ENCODE measurements at places on chromosomes 5 and 9.

DNA sequence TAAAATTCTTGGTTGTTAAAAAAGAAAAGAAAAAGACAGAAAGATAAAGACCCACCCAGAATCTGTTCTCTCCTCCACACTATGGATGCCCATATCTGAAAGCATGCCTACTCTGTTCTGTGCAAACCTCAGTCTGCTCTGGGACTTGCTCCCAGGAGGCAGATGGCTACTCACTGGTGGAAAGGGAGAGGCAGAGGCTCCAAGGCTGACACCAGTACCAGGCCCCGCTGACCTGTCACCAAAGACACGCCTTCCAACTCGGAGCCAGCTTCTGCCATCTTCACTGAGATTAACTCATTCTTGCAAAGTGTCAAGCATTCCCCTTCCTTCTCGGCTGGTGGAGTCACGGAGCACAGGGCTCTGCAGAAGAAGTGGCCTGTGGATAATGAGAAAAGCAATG is 21.6 kb downstream of the SH3TC2 start:
- DNase-seq = no peak

DNA sequence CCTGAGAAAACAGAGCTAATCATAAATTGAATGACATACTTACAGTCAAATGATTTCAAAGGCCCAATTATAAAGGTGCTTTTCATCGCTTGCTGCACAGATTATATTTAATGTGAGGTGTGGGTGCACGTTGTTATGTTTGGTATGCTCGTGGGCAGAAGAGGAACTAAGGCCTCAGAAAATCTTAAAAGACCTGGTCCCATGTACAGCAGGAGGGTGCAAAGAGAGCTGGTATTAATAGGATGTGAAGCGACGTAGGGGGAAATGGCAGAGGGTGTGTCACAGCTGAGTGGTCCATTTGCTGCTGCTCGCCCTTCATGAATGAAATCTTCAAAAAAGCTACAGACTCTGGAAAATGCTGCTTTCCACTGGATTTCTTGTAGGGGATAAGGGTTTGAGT is 40.5 kb upstream of the IFNK start:
- DNase-seq = no peak

DNA sequence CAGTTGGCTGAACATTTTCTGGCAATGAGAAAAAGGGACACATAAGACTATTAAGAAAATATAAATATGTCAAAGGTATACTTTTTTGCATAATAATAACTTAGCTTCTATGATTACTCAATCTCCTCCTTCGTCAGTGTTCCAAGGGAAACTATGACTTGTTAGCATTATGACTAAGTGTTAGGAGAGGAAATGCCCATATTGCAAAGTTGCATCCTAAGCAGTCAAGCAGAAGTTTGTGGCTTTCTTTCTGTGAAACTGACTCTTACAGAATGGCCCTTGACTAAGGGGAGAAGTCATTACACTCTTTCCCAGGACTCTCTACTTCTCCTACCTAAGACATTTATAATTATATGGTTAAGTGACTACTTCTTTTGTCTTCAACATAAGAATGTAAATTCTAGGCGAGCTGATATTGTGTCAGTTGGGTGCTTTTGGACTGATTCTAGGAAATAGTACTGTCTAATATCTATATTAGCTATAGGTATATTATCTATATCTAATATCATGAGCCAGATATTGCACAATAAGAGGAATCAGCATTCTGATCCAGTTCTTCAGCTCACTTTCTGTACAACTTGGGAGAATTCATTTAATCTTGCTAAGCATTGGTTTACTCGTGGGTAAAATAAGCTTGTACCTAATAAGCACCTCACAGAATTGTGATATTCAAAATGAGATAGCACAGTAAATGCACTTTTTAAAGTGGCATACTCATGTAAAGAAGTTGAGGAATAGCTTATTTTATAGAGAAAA is 16.4 kb upstream of the SPINK6 start:
- DNase-seq = no peak

DNA sequence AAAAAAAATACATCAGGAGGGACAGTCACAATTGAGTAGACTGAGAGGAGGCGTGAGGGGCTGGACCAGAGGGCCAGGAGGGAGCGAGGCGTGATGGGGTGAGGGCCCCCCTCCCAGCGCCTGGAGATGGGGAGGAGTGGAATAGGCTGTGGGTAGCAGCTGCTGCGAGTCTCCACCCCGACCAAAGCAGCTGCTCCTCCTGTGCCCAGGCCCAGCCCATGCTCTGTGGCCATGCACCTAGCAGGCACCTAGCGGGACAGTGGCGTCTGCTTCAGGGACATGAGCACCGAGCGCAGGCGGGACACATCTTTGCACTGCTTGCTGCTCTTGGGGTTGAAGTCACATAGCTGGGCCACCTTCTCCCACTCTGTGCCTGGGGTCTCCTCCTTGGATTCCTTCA is 4.0 kb downstream of the HIGD2A start:
- DNase-seq = no peak

- no peak for DNase-seq
Measured at GRCh38 chr9:137088121-137088520, 1.3 kb downstream of the MAN1B1 start.

DNA sequence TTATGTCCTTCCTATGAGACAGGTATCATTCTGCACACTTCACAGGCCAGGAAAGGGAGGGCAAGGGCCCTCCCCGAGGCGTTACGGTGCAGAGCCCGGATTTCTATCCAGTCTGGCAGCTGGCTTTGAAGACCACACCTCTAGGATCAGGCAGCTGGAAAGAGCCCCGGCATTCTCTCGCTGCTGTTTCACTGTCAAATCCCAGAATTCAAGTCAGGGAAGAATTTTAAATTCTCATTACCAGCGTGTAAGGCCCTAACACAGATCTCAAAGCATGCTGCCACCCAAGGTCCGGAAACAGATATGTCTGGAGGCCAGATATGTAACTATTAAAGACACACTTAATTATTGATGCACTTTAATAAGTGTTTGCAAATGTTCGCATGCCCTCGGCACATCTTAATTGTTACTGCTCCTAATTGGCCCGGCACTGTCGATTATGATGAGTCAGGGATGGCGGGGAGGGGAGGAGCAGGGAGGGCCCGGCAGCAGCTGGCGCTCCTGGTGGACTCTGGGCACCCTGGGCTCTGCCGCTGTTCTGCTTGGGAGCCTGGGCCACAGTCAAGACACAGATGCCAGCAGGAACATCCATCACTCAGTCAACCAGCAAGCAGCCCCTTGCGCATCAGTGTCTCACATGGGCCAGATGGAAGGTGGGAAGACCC is 76.3 kb upstream of the BARHL1 start:
- DNase-seq = no peak

DNA sequence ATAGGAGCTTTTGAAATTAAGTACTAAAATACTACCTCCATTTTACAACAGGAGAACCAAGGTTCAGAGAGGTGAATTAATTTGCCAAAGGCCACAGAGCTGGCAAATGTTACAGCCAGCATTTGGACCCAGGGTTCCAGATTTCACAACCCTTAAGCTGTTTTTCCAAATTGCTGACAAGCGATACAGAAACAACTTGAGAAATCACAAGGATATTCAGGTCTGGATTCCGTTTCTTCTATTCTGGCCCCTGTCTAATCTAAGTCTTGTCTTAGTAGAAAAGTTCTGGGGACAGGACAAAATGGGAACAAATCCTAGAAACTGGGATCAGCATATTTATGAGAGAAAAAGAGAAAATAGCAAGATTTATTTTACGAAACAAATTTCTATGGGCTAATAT is 103.1 kb upstream of the PRLR start:
- DNase-seq = no peak

GRCh38 chr5:172689801-172690200 is 48.7 kb downstream of the NEURL1B start:
- no peak for DNase-seq

DNA sequence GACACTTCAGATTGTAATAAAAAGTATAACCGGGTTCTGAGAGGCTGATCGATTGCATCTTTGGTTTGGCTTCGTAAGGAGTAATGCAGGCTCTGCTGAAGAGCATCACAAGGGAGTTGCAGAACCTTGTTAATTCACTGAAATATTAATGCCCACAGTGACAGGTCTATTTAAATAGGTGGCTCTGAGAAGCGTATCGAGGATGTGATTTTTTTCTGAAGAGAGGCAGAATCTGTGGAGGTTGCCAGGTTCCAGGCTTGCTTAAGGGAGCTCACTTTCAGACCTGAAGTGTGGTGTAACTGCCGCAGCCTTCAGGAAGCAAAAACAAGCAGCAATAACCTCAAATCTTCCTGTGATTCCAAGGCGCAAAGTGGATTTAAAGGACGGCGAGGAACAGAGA is 80.3 kb downstream of the ANKRD33B start:
- no peak for DNase-seq

GRCh38 chr5:84273517-84273883 is 111.2 kb downstream of the EDIL3 start:
- no peak for DNase-seq

GRCh38 chr5:147445917-147446316 is 64.0 kb downstream of the DPYSL3 start:
- DNase-seq = no peak

DNA sequence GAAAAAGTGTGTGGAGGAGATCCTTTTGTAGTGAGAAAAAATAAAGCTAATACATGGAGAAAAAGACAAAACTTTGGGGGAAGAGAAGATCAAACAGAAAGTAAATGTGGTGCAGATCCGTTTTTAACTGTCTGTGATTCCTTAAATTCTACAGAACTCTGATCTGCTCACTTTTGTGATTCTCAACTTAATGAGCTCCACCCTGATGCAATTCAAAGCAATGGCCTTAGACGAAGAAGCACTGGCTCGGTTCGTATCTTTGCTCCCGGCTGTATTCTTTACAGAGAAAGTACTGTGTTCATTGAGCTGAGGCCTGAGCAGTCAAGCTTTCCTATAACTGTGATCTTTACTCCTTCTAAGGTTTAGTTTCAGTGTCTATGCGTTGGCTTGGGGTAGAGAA is 453.4 kb downstream of the DMAC1 start:
- no peak for DNase-seq

DNA sequence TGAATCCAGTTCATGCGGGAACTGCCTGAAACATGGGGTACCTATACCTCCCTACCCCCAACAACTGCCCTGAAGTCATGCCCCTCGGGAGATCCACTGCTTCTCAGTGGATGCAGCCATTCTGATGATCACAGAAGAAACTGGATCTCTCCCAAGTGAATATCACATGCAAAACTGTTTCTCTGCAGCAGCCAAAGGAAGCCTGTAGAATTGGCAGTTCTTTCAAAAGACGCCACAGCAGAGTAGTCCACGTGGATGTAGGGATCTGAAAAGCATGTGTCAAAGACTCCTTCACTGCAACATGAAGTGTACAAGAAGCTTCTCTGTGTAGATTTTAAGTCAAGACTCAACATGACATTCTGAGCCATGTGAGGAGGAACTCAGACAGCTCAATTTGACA is 286.7 kb downstream of the NR3C1 start:
- DNase-seq = no peak

DNA sequence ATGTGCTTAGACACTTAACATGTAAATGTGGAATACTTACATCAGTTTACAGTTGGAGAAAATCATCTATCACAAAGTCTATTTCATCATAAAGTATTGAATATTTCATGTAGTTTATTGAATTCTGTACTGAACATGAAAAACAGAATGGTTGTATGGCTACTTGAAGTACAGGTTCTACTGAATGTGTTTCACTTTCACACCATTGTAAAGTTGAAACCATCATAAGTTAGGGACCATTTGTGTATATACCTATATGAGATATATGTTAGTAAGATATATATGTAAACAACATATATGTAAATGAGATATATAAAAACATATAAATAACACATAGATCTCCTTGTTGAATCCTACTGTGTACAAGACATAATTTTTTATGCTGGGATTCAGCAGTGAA is 63.0 kb upstream of the TAF11L2 start:
- no peak for DNase-seq

DNA sequence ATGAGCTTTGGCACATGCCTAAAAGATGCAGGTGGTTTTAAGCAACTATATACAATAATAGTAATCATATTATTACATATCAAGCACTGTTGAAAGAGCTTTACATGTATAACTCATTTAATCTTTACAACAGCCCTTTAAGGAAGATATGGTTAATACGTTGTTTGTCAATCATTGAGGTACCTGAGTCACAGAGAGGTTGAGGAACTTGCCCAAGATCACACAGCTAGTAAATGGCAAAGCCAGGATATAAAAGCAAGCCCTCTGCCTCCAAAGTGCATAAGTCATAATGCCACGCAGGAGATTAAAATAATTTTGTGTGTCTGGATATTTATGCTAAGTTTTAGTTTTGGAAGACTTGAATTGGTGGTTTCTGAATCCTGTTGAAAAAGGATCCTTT is 90.2 kb downstream of the DAPK1 start:
- no peak for DNase-seq

DNA sequence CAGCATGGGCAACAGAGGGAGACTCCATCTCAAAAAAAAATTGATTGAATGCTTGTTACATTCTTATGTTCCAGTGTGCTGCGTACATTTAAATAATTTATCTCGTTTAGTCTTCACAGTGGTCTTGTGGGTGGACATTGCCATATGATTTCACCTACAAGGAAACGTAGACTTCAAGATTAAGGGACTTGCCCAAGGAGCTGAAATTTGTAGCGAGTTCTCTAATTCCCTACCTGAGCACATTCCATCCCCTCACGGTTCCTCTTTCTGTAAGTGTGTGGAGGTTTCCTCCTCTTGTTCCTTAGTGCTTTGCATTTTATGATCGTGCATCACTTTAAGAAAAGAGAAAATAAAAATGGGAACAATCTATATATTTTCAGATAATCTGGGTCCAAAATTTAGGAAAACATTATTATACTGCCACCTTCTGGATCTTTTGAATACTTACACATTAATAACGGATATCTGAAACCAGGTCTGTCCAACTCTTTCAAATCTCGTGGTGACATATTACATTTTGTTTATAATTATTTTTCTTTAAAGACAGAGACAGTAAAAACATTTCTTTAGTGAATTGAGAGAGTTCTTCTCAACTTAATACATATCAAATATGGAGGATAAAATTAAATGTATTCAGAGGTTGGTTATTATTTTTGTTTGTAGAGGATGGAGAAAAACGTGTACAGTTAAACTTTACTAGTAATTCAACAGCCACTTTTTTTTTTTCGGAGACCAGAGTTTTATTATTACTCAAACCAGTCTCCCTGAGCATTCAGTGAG is 29.9 kb upstream of the C7 start:
- no peak for DNase-seq

- DNase-seq = no peak
Measured at GRCh38 chr5:61234019-61234418, 71.8 kb upstream of the SMIM15 start.

- no peak for DNase-seq
Measured at GRCh38 chr9:14303100-14303499, 10.8 kb downstream of the NFIB start.

DNA sequence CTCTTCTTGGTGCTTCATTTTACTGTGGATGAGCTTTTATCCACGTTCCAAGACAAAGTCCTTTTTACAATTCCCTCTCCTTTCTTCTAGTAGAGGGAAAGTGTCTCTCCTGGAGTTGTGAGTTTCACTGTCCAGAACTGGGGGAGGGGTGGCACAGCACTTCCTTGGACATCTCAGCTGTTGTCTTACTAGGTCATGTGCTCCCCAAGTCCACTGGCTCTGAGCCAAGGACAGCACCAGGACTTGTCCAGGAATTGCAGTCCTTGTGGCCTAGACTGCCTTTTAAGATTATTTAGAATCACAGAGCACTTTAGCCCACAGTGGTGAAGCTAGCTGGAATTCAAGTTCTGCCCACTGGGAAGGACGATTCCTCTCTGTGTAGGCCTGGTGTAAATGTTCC is 700.2 kb upstream of the PTPRD start:
- no peak for DNase-seq

- DNase-seq = no peak
Measured at GRCh38 chr5:6525422-6525821, 76.8 kb downstream of the UBE2QL1 start.

GRCh38 chr5:71830681-71831539 is 111.8 kb downstream of the CARTPT start:
- no peak for DNase-seq

Measured in stimulated activated CD8-positive, alpha-beta memory T cell treated with anti-CD3 and anti-CD28 coated beads, Interleukin-15, amount 100 ng/mL, for 48 hours (primary cell).